ENCODE measurements at places on chromosomes 6 and 20.

DNA sequence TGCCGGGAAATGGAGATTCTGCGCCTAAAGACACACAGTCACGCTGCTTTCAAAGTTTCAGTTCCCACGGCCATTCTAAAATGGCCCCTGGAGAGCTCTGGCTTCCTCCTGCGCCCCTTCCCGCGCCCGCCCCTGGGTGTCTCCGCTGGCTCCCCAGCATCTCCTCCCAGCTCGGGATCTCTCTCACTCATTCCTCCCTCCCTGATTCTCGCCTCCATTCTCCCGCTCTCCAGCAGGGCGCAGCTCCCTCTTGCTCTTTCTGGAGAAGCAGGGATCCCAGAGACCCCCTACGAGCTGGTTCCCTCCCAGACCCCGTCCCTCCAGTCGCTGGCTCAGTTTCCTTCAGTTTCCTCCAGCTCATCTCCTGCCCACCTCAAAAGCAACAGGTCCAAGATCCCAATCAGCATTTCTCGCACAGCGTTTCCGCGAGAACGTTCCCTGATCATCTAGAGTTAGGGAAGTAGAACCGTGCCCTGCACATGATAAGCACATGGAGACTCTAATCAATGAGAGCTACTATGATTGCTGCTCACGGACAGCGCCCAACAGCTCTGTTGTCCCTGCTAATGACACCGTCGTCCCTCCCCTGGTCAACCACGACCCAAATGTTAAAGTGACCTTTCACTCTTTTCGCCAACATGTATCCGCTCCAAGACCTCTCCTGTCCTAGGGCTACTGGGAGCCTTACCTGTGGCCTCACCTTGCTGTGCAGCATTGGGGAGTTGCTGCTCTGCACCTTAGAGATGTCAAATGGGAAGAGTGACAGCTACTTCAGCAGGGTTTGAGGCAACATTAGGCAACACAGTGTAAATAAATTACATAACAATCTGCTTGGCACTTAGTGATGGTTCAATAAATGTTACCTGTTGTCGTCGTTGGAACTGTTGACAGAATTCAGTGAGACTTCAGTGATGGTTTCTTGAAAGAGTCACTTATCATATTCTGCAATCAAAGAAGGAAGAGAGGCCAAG lies 218.5 kb upstream of the QKI start:
- DNase-seq: no peak

- no peak for DNase-seq
Observed at GRCh38 chr20:53907968-53908751, 162.2 kb downstream of the BCAS1 start.

DNA sequence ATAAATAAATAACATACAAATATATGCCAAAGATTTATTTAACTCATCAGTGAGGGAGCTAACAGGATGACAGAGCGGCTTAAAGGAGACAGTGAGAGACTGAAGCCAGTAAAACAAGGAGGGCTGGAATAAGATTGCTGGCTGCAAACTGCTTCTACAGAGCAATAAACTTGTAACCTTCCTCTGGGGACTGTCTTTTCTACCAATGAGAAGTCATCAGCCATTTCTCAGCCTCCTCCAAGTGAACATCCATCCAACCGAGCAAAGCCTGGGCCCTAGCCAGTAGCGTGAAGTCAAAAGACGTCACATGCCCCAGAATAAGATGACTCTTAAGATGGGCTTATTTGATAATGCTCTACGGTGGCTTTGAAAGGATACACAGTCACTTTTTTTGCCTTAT lies 42.5 kb downstream of the CPXM1 start:
- no peak for DNase-seq

DNA sequence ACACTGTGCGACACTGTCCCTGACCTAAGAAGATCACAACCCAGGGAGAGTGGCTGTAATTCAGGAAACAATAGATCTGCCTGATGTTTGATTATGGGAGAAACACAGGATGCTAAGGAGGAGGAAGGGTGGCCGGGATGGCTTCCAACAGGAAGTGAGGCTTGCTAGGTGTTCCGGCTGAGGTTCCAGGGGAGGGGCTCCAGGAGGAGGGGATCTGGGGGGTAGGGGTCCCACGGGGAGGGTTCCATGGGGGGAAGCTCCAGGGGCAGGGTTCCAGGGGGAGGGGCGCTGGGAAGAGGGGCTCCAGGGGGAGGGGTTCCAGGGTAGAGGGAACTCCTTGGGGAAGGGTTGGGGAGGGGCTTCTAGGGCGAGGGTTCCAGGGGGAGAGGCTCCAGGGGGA lies 48.6 kb downstream of the DAAM2 start:
- no peak for DNase-seq

GRCh38 chr6:150202404-150202803 lies 59.6 kb downstream of the PPP1R14C start:
- no peak for DNase-seq

- DNase-seq: no peak
Observed at GRCh38 chr20:33654680-33655161, 7.4 kb upstream of the C20orf144 start.

DNA sequence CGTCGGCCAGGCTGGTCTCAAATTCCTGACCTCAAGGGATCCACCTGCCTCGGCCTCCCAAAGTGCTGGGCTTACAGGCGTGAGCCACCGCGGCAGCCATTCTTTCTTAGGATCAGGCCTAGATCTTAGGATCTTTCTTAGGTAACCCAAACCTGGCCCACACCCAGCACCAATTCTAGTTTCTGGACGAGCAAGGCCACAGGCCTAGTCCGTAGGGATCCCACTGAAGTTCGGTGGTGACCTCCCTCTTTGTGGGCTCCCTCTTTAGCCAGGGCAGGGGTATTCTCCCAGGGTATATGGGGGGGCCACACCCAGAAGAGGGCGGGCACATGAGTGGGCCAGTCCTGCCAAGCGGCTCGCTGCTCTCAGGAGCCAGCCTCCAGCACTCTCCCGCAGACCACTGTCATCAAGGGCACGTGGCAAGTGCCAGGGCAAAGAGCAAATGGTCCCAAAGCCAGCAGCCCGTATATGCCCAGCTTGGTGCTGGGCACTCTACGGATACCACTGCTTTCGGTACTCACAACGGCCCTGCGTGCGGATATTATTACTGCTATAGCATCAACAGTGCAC lies 6.5 kb downstream of the PXDC1 start:
- no peak for DNase-seq

DNA sequence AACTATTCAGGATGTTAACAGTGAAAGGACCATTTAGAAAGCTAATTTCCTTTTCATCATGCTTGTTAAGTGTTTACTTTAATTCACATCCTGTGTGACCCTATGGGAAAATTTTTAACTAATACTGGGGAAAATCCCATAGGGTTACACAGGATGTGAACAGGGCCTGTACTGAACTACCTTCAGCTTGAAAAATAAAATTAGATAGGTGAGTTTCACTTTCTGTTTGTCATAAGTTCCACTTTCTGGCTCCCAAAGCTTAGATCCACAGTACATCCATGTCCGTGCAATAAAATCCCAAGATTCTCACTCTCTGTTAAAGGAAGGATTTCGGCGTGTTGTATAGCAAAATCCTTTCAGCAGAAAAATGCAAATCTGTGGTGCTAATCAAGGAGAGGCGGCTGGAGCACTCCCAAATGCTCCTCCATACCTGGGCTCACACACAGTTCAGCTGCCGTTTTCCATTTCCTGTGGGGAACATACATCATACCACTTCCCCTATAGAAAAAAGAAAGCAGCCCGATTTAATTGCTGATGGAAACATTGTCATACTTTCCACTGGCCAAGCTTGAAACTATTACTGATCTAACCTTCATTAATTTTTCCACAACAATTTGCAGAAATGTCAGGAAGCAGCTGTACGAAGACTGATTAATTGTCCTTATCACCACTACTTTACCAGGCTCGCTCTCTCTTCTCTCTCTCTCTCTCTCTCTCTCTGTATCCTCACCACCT lies 125.2 kb downstream of the HIVEP2 start:
- no peak for DNase-seq
